Spinal cord (tissue), 10 donors: ENCODE measurements at places on chromosomes 11 and 22. TPM values are rescaled to one million over a fixed set of nuclear protein-coding genes. Genes with fewer than 3 reads are reported as not detected.

The CCS gene
- 76.3 TPM for total RNA-seq

The APOBEC3G gene
- 9.5 TPM for total RNA-seq

The GAB4 gene
- total RNA-seq = 0.06 TPM

The MMP8 gene
- total RNA-seq = not detected

The TMEM151A gene
- total RNA-seq = 8.0 TPM

The TSKU gene
- 7.9 TPM for total RNA-seq

The NLRP14 gene
- 2.2 TPM for total RNA-seq

The SCGB1D1 gene
- not detected for total RNA-seq

The SNX32 gene
- 3.3 TPM for total RNA-seq

The ZNF70 gene
- 11.2 TPM for total RNA-seq

The RIMBP3C gene
- total RNA-seq = 0.30 TPM

The C11orf86 gene
- total RNA-seq = 0.39 TPM

The FGF4 gene
- total RNA-seq = not detected

The NXPE4 gene
- not detected for total RNA-seq

The SEZ6L gene
- total RNA-seq = 75.2 TPM

The GCAT gene
- 22.2 TPM for total RNA-seq

The CDC42EP1 gene
- total RNA-seq = 23.3 TPM
